ENCODE measurements at places on chromosomes 13 and 19.

- no peak for DNase-seq
Observed at GRCh38 chr19:6213696-6214641, 65.8 kb downstream of the MLLT1 start.

DNA sequence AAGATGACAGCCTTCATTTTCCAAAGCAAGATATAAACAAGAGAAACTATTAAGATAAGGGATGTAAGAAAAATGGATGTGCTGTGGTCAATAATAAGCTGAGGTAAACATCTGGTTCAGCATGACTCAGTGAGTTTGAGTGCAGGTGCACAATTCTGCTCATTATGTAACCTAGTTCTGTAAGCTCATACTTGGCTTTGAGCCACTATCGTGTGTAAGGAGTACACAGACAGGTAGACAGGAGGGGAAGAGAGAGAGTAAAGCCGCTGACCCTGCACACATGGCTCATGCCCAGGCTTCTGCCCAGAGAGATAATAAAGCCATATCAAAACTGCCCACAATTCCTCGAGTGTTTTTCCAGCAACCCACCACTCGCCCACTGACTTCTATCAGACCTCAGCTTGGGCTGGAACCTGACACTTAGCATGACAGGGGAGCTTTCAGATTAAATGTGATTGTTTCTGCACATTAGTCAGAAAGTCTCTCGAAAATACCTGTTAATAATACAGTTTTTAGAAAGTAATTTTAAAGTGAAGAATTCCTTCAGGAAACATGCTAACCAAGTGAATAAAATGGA lies 51.7 kb downstream of the ZNF91 start:
- no peak for DNase-seq

- no peak for DNase-seq
Observed at GRCh38 chr19:14048443-14049153, 13.3 kb downstream of the PALM3 start.

GRCh38 chr19:52138983-52139251 lies 821 bp downstream of the ZNF616 start:
- DNase-seq, result no peak

- DNase-seq, result no peak
Observed at GRCh38 chr13:61765181-61765742, 349.6 kb upstream of the PCDH20 start.

- no peak for DNase-seq
Observed at GRCh38 chr19:50039968-50040367, 14.2 kb downstream of the ZNF473 start.

- no peak for DNase-seq
Observed at GRCh38 chr19:3499738-3500428, 591 bp downstream of the DOHH start.

DNA sequence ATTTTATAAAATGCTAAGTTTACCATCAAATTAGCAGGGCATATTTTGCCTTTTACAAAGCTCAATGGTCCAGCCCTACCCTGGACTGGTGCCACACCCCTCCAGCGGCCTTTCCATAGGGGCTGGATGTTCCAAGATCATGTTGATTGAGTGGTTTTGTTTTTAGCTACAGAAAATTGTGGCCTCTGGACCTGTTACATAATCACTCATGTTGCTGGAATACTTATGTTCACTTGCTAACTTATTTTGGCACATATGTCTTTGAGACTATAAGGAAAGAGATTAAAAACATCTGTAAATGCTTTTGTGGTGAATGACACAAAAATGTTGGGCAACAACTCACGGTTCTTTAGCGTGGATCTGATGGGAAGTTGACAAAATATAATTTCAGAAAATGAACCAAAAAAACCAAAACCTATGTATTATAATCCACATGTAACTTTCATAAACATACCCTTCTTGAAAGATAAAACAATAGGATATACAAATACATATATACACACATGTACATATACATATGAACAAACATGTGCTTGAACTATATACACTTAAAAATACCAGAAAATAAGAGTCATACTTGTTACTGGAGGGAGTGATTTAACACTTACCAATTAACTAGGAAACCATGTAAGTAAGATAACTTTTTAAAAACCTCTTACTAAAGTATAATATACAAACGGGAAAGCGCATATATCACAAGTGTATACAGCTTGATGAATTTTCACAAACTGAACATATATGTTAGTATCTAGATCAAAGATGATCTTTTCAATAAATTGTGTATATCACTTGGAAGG lies 46.6 kb upstream of the SLC15A1 start:
- DNase-seq, result peak; percentile 47

GRCh38 chr19:34364830-34365462 lies at the start of gene GPI:
Gene GPI (plus strand): TSS chr19:34365196. CDS start chr19:34365267, 71 bp downstream.
- no peak for DNase-seq

GRCh38 chr13:65725006-65725405 lies 1505.1 kb downstream of the PCDH9 start:
- no peak for DNase-seq

GRCh38 chr13:46567671-46568070 lies 14.7 kb downstream of the LRCH1 start:
- no peak for DNase-seq

DNA sequence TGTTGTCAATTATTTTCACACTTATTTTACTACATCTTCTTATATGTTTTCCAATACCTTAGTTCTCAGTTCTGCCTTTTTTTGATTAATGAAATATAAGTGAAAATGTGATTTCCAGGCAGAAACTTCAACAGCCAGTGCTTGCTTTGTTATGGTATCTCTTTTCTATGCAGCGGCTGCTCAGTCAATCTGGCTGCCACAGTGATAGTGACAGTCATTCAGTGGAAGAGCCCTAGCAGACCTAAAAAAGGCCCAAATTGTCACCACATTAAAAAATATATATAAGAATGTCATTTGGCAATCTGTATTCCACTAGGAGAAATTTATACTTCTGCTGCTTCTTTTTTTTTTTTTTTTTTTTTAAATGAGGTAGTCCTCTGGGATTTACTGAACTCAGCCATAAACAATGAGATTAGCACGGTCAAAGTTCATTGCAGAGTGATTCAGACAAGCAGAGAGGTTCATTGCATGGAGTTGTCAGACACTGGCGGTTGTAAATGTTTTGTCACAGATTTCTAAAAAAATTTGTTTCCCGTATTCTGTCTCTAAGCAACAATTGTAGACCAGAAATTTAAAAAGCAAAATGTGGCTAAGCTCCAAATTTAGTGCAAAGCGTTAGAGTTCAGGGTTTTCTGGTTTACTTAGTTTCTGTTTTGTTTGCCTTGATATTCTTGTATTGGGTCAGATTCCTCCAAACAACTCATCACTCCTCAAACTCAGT lies 94.7 kb upstream of the PRR20A start:
- DNase-seq, result no peak

DNA sequence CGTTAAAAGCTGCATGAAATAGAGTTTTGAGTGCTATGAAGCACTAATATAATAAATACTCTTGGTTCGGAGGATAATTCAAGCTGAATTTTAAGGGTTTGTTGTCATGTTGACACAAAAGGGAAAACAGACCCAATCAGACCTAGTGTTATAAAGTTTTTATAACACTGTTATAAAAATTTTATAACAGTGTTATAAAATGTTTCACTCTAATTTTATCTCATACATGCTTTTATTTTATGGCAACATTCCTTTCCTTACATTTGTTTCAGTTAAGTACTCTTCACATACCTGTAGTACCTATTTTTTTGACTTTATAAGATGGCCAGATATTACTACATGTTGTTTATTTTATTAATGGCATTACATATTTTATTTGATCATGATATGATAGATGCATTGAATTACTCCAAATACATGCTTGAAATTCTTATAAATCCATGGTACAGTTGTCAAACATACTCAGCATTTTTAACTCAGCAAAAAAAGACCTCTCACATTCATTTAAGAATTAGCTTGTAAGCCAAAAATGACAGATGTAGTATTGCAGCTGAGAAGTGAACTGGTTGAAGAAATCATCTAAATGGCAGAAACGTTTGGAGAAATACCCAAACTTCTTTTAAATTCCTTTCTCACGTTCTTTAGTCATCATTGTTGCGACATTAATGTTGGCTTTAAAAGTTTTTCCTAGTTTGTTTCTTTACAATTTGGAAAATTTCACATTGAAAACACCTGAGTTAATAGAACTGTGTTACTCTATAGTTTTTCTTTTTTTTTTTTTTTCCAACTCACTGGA lies 104.5 kb downstream of the PIBF1 start:
- DNase-seq, result no peak

GRCh38 chr19:4482721-4483364 lies 10.7 kb downstream of the HDGFL2 start:
- no peak for DNase-seq

DNA sequence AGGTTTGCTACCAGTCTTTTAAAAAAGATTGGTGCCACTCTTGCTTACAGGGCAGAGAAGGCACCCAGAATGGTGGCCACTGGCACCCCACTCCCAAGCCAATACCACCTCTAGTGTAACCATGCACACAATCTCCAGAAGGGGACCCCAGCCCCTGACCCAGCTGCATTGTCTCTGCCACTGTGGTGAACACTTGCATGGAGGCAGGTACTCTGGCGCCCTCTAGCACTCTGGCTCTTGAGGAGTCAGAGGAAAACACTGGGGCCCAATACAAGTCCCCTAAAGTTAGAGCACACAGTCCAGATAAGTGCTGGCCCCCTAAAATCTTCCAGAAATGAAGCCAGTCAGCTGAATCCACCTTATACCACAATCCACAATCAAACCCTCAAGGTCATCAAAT lies 6.0 kb downstream of the ERVV-1 start:
- DNase-seq, result no peak

DNA sequence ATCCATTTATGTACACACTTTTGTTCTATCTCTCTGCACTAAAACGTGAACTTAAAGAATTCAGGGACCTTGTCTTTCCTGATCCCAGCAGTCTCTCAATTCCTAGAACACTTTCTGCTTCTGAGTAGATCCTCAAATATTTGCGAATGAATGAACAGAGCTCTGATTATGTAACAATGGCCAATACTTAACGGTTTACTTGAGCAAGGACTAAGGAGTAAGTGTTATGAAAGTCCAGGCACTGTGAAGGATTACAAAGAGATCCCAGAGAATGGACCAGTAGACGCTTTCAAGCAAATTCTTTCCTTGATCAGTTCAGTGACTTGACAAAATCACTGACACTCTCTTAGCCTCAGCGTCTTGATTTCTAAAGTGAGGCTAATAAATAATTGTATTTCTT lies 514.5 kb upstream of the KLHL1 start:
- DNase-seq, result no peak

GRCh38 chr19:13856497-13856896 lies 20.4 kb upstream of the NANOS3 start:
- DNase-seq, result no peak

- no peak for DNase-seq
Observed at GRCh38 chr19:28960986-28961705, 251.8 kb downstream of the UQCRFS1 start.

- peak; percentile 93 for DNase-seq
Observed at GRCh38 chr19:2186071-2186846, 22.5 kb downstream of the DOT1L start.

DNA sequence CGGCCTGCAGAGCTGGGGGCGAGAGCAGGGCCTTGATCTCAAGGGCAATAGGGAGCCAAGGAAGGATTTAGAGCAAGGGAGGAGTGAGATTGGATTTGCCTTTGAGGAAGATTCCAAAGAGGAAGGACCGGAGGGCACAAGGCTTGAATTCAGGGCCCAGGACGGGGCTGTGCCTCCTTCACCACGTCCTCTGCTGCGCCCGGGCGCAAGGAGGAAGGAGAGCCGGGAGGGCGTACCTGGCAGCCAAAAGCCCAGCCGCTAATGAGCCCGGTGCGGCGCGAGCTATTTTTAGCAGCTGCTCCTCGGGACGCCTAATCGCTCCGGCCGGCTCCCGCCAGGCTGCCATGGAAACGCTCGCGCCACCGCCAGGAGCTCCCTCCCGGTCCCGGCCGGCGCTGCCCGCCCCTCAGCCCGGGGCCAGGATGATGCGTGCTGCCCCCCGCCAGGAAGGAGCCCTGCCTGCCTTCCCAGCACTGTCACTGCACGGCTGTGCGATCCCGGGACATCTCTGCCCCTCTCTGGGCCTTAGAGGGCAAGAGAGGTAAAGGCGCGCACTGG lies 31.3 kb downstream of the TINCR start:
- DNase-seq, result no peak

GRCh38 chr13:98918771-98919170 lies 59.1 kb downstream of the DOCK9 start:
- DNase-seq, result no peak

- DNase-seq, result no peak
Observed at GRCh38 chr19:18349524-18350128, 9.2 kb downstream of the PGPEP1 start.

DNA sequence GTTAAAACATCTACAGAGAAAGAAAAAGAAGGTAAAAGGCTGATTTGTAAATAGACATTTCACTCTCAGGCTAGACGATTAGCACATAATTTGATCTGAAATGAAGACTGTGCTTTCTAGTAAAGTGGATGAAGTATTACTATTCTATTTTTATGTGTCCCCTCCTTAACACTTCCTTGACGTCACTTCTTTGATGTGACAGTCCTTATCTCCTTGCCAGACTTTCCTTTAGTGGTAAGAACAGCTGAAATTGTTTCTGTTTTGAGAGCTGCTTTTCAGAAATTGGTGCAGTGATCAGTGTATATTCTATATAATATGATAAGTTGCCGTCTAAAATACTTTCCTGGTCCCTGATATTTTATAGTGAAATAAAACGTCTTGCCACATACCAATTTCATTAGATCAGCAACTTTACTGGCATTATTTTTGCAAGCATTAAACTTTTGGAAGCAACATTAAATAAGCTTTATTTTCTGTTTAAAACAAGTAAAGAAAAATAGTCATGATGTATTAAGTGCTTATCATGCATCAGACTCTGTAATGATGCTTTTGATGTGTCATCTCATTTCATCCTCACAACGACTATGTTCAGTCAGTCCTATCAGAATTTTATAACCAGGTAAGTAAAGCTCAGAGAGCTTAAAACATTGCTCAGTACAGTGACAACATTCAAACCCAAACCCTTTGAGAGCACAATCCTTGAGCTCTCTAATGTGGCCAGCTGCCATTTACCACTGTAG lies 210.3 kb upstream of the PCDH9 start:
- no peak for DNase-seq

- DNase-seq, result no peak
Observed at GRCh38 chr13:81540777-81541176, 1199.9 kb upstream of the SPRY2 start.

GRCh38 chr19:48302600-48302959 lies 22.8 kb upstream of the EMP3 start:
- DNase-seq, result no peak

DNA sequence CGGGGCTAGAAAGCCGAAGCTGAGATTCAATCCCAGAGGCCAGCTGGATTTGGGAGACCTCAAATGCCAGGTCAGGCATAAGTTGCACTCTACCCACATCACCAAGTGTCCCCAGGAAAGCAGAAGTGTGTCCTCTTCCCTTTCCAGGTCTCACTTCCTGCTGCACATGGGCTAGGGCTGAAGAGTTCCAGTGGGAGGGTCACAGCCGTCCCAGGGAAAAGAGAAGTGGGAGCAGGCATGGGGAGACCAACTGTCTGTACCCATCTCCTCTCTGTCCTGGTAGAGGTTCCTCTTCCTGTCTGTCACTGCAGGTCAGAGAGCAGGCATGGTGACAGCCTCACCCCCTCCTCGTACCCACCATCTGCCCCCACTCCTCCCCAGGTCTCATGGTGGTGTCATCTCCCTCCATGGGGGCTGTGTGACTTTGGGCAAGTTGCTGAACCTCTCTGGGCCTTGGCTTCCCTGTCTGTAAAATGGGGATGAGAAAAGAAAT lies 14.8 kb downstream of the AXL start:
- no peak for DNase-seq

Measured in AG04449 (cell line).